ENCODE measurements at places on chromosomes 2 and 18. TPM values are rescaled to one million over a fixed set of nuclear protein-coding genes. Genes with fewer than 3 reads are reported as not detected.
A peak's percentile ranks its signal among the peaks of the same experiment; 100 is the strongest.

DNA sequence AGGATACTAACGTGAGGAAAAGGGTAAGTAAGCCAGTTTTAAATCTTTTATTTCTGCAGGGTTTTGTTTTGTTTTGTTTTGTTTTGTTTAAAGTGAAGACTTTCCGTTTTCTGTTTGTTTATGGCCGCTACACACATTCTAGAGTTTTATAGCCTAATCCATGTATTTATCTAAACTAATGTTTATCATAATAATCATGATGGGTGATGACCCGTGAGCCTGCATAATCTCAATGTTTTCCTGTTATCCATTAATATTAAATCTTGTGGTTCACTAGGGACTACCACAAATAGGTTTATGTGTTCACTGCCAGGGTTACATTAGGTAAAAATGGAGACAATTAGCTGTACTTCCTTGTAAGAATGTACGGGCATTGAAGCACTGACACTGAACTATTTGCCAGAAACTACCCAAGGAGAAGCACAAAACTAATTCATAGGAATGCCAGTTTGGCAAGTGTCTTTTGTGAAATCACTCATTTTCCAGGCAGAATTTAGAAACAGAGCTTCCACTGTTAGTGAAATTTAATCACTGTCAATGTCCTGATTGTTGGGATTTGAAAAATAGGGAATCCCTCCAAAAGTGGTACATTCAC is 574.8 kb downstream of the LRP1B start:
- no peak for DNase-seq

- no peak for DNase-seq
Observed at GRCh38 chr18:2827061-2827460, 19.7 kb upstream of the EMILIN2 start.

Gene SP100
- total RNA-seq = 200 TPM

DNA sequence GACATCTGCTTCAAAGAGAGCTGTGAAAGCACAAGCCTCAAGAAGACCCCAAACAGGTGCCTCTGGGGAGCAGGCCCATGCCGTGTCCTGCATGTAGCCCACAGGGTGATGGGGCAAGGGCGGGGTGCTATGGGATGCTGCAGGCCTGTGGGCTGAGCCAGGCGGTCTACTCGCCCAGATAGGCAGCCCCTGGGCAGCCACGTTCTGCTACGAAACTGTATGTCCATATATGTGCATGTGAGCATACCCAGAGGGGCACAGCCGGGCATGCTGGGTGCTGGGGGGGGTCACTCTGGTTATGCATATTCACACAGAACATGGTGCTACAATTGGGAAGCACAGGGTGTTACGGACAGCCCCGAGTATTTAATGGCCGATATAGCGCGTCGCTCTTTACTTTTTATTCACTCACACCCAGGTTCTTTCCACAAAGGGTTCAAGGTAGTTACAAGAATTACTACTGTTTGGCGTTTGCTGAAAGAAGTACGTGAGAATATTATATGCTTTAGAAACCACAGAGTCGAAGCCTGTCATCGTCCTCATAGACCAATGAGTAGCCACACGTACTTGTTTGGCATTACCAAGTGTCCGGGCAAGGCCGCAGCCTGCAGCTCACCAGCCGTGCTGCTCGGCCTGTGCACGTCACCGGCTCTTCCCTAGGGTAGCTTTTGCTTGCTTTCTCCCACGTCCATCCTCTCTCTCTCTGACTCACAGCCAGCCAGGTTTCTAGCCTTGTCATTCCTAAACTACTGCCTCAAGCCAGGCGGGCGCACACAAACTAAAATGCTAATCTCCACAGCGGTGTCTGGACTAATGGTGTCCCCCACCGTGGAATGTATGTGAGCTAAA is 14.4 kb downstream of the MTERF4 start:
- DNase-seq = peak; percentile 40

DNA sequence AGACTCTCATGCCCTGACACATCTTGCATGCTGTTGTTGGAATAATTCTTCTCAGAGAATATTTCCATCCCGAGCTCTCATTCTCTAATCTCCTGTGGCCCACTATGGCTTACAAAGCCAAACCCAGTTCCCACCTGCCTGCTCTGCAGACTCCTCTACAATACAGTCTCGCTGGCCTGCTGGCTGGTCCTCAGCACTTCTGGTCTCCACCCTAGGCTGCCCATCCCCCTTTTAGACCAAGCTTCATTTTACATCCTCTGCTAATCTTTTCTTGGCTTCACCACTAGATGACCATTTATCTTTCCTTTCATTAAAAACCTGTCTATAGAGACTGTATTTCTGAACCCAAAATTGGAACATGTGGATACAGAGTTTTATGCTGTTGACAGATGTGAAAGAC is 42.5 kb upstream of the YPEL5 start:
- no peak for DNase-seq

GRCh38 chr2:14712111-14712510 is 79.6 kb downstream of the LRATD1 start:
- no peak for DNase-seq

Gene HNMT
- 36.1 TPM for total RNA-seq

Gene CSRNP3
- 2.0 TPM for total RNA-seq

Gene TXNL4A
- total RNA-seq = 11.5 TPM

- DNase-seq = no peak
Observed at GRCh38 chr18:55116863-55117262, 157.6 kb upstream of the CCDC68 start.
